NT2/D1 (cell line): ENCODE measurements at places on chromosomes 16 and 17.

DNA sequence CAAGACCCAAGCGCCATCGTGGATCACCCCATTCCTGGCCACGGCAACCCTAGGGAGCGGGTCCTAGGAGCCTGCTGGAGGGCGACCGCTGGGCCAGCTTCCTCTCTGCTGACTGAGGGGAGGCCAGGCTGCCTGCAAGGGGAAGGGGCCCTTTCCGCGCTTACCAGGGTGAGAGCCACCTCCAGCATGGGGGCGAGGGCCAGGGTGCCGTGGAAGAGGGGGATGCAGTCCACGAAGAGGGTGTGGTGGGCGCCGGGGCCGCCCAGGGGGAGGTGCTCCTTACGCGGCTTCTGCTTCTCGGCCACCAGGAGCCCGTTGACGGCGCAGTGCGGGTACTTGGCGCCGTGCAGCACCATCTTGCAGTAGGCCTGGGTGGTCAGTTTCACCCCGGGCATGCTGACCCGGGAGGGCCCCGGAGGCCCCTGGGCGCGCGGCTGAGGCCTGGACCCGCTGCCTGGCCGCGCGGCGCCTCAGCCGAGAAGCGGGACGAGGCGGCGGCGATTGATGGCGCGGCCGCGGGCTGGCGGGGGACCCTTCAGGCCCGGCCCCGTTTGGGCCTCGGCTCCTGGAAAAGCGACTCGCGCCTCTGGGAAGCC is 345 bp downstream of the EMC8 start:
- DNase-seq = no peak

GRCh38 chr16:85715169-85716021 is 26.6 kb upstream of the GINS2 start:
- DNase-seq = peak; percentile 43

DNA sequence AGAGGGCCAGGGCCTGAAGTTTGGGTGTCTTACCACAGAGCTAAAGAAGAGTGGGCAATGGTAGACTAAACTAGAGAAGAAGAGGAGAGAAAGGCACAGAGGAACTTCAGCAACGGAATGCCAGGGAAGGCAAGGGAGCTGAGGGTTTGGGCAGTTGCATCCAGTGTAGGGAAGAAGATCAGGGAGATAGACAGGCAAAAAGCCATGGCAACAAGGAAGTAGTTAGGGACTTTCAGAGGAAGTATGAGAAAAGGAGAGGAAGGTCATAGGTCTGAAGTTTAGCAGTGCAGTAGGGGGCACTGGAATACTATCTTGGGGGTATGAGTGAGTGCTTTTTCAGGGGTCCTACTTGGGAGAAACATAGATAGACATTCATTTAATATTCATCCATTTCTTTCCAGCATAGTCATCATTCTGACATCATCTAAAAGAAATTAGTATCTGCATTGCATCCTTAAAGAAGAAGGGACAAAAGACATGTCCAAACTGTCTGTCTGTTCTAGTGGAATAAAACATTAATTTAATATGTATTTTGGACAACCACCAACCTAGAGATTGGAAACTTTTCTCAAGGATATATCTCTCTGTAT is 2.2 kb upstream of the NF1 start:
- no peak for DNase-seq

DNA sequence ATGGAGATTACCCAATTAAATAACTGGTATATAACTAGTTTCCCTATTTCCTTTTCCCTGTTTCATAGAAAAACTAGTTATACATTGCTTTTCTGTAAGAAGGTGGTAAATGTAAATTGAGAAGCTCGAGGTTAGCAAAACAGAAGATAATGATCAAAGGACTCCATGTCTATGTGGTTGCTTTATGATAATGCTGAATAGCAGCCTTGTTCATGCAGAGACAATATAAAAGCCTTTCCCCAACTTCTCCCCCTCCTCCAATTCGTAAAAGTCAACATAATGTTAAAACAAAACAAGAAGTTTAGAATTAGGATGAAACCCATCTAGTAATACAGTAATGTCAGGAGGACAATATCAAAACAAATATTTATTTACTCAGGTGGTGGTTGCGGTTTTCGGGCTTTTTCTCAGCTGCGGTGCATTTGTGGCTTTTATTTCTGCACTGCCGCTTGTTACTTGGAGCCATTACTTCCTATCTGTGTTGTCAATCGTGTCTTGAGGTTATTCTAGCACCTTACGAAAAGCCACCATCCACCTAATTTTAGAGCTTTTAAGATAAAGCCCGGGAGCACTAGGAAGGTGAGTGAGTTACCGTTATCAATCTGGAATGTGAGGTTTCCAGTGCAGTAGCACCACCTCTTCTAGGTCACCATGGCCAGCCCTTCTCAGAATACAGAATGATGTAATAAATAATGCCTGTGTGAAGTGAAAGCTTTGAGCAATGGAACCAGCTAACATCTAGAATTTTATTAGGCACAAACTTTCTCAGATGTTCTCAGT is 297.5 kb downstream of the CDH13 start:
- DNase-seq = no peak

- no peak for DNase-seq
Observed at GRCh38 chr17:1495265-1495989, 2.9 kb upstream of the MYO1C start.

- DNase-seq = no peak
Observed at GRCh38 chr16:57720142-57720575, 15.4 kb upstream of the KATNB1 start.

GRCh38 chr16:29256501-29256981 is 150.0 kb downstream of the NPIPB11 start:
- no peak for DNase-seq

DNA sequence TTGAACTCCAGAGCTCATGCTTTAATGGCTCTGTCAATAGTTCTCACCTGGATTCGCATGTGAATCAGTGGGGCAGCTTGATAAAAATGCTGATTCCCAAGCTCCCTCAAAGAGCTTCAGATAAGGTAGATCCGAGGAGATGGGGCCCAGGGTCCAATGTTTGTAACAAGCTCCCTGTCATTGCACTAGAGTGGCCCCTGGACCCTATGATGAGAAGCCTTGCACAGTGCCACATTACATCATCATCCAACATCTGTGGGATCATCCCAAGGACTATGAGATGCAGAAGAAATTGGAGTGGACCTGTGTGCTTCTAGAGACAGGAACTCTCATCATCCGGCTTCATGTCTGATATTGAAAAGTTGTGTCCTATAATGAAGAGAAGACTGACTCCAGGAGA is 340.8 kb downstream of the SHISA9 start:
- no peak for DNase-seq

GRCh38 chr16:57998992-57999365 is 1.5 kb downstream of the ZNF319 start:
- no peak for DNase-seq

- DNase-seq = no peak
Observed at GRCh38 chr17:3914312-3914670, 2.0 kb downstream of the P2RX1 start.

DNA sequence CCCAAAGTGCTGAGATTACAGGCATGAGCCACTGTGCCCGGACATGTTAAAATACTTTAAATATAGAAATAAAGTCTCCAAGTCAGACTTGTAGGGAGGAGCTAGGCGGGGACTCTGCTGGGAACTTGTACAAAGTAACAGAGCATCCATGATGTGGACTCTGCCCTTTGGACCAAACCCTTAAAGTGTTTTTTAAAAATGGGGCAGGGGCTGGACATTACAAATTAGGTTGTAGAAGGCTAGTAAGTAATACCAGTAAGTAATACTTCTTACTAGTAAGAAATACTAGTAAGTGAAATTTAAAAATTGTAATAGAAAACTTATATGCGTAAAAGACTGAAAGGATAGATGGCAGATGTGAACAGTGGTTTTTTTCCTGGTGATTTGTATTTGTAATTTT is 9.7 kb upstream of the SPATA32 start:
- DNase-seq = no peak

DNA sequence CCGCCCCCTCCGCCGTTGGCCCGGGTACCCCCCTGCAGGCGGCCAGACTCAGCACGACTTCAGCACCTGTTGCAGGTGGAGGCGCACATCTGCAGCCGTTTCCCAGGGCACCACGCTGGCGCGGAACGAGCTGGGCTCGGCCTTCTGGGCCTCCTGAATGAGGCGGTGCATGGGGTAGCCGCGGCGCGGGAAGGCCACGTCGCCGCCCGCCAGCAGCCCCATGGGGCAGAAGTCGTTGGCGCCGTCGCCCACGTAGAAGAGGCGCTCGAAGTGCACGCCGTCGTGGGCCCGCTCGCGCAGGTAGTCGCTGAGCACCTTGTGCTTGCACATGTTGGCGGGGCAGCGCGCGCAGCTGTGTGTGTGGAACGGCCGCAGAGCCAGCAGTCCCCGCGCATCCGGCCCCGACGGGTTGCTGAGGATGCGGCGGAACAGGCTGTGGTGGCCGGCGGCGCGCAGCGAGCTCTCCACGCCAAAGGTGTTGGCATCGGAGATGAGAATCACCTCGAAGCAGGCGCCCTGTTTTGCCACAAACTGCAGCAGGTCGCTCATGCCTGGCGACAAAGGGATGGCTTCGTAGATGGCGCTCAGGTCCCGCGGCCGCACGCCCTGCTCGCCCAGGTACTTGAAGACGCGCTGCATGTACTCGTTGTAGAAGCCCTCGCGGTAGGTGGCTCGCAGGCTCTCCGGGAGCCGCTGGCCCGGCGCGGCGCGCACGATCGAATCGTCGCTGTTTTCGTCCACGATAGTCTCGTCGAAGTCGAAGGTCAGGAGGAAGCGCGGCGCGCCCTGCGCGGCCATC is 6.2 kb downstream of the PHOSPHO1 start:
- DNase-seq = no peak

DNA sequence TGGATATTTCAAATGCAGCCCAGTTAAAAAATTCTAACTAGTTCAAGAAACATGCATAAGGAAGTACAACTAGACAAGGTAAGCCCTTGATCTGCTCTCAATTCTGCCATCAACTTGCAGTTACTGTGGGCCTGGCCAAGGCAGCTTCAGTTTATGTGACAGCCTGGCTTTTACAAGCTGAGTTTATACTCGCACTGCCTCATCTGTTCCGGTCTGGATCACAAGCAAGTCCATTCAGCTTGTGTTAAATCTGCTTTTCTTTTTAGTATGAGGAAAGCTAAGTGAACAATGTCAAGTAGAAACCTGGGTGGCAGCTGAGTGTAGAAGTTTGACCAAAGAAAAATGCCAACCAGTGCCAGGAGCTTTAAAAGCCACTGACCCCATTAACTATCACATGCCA is 76.6 kb upstream of the CORO6 start:
- DNase-seq = no peak

GRCh38 chr16:830107-830870 is 29.8 kb upstream of the GNG13 start:
- DNase-seq = no peak
